ENCODE measurements at places on chromosomes 3 and 15. TPM values are rescaled to one million over a fixed set of nuclear protein-coding genes. Genes with fewer than 3 reads are reported as not detected.

The AADACL2 gene
- total RNA-seq, result not detected

The GHSR gene
- total RNA-seq, result not detected

The CLRN1 gene
- not detected for total RNA-seq

The PTPN23 gene
- total RNA-seq, result 50.3 TPM

The INKA1 gene
- 0.17 TPM for total RNA-seq

The ALPK3 gene
- 79.8 TPM for total RNA-seq

The PCSK6 gene
- total RNA-seq, result 11.0 TPM

The CILP gene
- total RNA-seq, result 0.40 TPM

The NAALADL2 gene
- total RNA-seq, result 6.0 TPM

The ERC2 gene
- 6.2 TPM for total RNA-seq

The ACKR2 gene
- total RNA-seq, result 2.9 TPM

The SEMA3G gene
- 0.05 TPM for total RNA-seq

The ZNF662 gene
- 4.9 TPM for total RNA-seq

The AADAC gene
- 0.17 TPM for total RNA-seq

The ZSCAN29 gene
- 35.1 TPM for total RNA-seq

The KBTBD13 gene
- total RNA-seq, result not detected

The SAMMSON gene
- not detected for total RNA-seq

The TRIM42 gene
- not detected for total RNA-seq

The H1-8 gene
- not detected for total RNA-seq

The IQCH gene
- total RNA-seq, result 14.0 TPM

The TMED3 gene
- total RNA-seq, result 152 TPM

The CYP8B1 gene
- total RNA-seq, result 0.55 TPM

The FAM107A gene
- 0.60 TPM for total RNA-seq

The ARGFX gene
- total RNA-seq, result not detected

The DUT gene
- total RNA-seq, result 48.2 TPM

The NTRK3 gene
- total RNA-seq, result not detected

The ARRDC4 gene
- 293 TPM for total RNA-seq

The NR1I2 gene
- 0.20 TPM for total RNA-seq

The ASB14 gene
- not detected for total RNA-seq

The PGBD4 gene
- 3.3 TPM for total RNA-seq

The SEMA4B gene
- total RNA-seq, result 26.6 TPM

The VIPR1 gene
- 0.69 TPM for total RNA-seq

The ADCY5 gene
- total RNA-seq, result 0.99 TPM

The A4GNT gene
- not detected for total RNA-seq

The TMEM266 gene
- not detected for total RNA-seq

The ADAMTS9 gene
- total RNA-seq, result 229 TPM

The CADM2 gene
- under 0.01 TPM for total RNA-seq

The SLC51B gene
- total RNA-seq, result not detected

The TGM4 gene
- total RNA-seq, result 0.35 TPM

The GNB4 gene
- 42.0 TPM for total RNA-seq

The RYR3 gene
- total RNA-seq, result 0.35 TPM

The TRPC1 gene
- total RNA-seq, result 46.7 TPM

The OR5H2 gene
- not detected for total RNA-seq

The KBTBD12 gene
- 1.2 TPM for total RNA-seq

The SOX14 gene
- total RNA-seq, result not detected

The CELF6 gene
- total RNA-seq, result not detected

The FGF7 gene
- 0.15 TPM for total RNA-seq

The KLHL6 gene
- total RNA-seq, result not detected

The CHRM5 gene
- total RNA-seq, result 0.05 TPM

The RHO gene
- not detected for total RNA-seq

The ACTC1 gene
- not detected for total RNA-seq

The SSUH2 gene
- total RNA-seq, result not detected

The PRSS50 gene
- total RNA-seq, result not detected
